Fibroblast of lung (primary cell): ENCODE measurements at places on chromosomes 12 and 14. TPM values are rescaled to one million over a fixed set of nuclear protein-coding genes. Genes with fewer than 3 reads are reported as not detected.
A peak's percentile ranks its signal among the peaks of the same experiment; 100 is the strongest.

DNA sequence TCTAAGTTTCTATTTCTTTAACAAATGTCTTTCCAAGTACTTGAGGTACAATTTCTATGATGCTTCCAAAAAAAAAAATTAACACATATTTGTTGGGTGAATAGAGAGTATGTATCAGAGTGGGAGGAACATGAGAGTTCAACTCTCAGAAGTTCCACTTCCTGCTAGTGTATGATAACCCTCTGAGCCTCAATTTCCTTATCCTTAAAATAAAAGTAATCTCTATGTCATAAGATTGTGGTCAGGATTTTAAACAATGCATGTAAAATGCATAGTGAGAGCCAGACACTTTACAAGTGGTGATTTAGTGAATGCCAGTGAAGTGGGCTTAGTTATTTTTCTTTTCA lies 270.3 kb upstream of the AMIGO2 start:
- no peak overlapping the region for H3K4me3 ChIP-seq
- no peak for DNase-seq
- no peaks in the 10 kb centered on the region for H3K4me1 ChIP-seq
- no peaks in the 10 kb centered on the region for H3K27me3 ChIP-seq

DNA sequence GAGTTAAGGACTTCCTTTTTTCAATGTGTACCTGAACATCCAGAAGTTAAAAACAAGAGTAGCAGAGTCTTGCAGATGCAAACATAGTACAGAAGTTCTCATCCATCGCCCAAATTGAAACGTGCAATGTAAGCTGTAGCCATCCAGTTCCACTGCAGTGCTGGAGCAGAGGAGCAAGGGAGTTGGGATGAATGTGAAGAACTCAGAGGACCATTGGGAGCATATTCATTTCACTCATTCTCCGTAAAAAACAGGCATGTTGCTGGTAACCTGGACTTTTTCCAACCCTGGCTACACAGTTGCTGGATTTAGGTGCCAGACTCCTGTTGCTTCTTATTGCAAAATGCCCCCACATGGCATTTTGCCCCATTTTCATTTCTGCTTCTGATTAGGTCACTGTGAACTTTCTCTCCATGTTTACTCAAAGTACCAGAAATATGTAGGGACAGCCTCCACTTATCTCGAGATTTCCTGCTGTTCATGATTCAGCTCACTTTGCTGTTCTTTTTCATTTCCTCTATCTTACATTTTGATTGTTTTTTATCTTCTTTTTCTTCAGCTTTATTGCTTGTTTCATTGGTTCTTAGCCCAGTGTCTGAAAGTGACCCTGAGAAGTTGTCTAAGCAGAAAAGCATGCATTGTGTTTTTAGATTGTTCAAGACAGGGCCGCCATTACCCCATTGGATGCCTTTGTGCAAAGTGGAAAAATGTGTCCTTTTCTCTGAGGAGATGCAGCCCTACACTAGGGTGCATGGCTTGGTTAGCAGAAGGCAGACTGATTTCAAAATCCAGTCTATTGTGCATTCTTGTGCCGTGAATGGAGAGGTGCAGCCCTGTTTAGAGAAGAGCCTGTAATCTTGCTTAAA lies 109.0 kb upstream of the AMIGO2 start:
- H3K27me3 ChIP-seq = no peaks in the 10 kb centered on the region
- H3K27ac ChIP-seq = no peak overlapping the region
- H3K36me3 ChIP-seq = no peaks in the 10 kb centered on the region

DNA sequence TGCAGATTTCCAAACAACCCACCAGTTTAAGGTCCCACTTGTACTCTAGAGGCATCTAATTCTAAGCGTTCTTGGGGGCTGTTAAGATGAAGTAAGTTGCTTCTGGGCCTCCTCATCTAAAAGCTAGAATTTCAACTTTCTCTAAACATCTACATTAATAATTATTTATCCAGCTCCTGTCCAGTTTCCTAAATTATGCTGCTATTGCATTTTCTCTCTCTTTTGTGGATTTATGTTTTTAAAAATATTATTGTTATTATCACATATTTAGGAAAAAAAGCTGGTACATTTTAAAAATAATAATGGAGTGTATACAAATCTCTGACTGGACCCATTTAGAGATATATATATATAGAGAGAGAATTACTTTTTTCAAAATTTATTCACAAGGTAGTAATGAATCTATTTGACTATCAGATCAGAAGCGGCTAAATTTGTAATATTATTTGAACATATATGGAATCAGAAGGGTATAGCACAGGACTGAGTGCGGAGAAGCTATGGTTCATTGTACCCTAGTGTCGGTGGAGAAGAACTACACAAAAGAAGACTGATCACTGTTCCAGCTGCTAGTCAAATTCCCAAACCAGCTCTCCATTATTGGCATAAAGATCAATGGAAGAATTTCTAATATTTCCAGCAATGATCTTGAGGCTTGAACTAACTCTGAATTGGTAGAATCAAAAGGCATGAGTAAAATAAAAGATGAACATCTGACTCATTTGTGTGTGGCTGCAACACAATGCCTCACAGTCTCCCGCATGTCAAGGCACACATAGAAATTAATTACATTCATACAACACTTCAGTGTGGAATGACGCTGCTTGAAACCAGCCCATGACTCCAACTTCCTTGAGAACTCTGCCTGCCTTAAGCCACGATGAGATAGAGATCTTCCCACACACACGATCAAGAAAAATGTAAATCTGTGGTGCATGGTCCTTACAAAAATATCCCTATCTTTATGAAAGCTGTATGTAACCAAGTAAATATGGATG lies 433.4 kb upstream of the OR4E1 start:
- H3K4me1 ChIP-seq = no peaks in the 10 kb centered on the region
- no peak overlapping the region for H3K4me3 ChIP-seq
- no peaks in the 10 kb centered on the region for H3K36me3 ChIP-seq

GRCh38 chr14:32900547-32900946 lies 38.1 kb upstream of the NPAS3 start:
- no peaks in the 10 kb centered on the region for H3K4me1 ChIP-seq
- peak; percentile 48 for DNase-seq
- no peaks in the 10 kb centered on the region for H3K27me3 ChIP-seq
- no peak overlapping the region for H3K27ac ChIP-seq
- H3K36me3 ChIP-seq = no peaks in the 10 kb centered on the region
- no peak overlapping the region for H3K4me3 ChIP-seq

EID3 gene
- 8.2 and 18.0 TPM in 2 replicates for total RNA-seq

DNA sequence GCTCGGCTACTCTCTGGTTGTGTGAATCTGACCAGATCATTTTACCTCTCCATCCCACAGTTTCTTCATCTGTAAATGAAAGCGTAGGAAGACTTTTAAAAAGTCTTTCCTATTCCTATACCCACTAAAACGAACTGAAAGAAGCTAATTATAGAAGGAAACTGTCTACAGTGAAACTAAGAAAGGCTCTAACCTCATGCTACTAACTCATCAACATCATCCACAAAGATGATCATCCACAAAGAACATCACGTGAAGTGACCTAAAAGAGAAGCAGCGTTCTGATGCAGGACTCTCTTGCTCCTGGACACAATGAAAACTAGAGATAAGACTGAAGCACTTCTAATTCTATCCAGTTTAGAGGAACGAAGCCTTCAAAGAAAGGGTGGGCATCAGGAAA lies 58.5 kb upstream of the OSBPL8 start:
- no peaks in the 10 kb centered on the region for H3K36me3 ChIP-seq
- no peak overlapping the region for H3K27ac ChIP-seq
- DNase-seq = no peak

DNA sequence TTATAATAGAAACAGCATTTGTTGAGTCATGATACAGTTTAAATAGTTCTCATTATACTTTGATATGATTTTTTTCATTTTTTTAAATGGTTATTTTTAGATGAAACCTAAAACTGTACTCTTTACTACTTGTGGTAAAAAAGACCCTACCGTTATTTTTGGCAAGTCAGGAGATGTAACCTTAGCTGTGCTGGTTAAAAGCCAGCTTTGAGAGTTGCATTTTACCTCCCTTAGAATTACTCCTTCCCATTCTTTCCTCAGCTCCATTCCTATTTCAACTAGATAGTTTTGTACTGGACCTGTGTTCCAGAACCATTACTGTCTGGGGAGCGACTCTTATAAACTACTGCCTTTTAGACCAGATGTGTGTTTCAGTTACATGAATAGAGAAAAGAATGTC lies 92.0 kb downstream of the RAD51B start:
- no peak overlapping the region for H3K4me3 ChIP-seq
- H3K36me3 ChIP-seq = no peaks in the 10 kb centered on the region
- DNase-seq = peak; percentile 34
- H3K27ac ChIP-seq = no peak overlapping the region

DNA sequence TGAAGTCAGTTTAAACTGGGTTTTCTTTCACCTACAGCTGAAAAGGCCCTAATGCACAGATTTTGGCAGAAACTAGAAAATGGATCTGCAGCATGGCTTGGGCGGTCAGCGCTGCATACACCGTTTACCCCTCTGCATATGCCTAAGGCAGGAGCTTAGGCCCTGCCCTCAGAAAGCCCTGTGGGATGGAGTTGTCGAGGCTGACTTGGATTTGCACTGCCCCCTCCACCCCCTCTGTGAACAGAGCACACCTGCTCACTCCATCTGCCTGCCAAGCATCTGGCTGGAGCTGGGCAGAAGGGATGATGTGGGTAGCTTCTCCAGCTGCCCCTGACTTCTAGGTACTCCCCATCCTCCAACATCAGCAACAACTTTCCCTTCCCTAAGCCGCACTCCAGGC lies 41.9 kb downstream of the TTC7B start:
- DNase-seq = no peak
- H3K27me3 ChIP-seq = no peaks in the 10 kb centered on the region
- no peak overlapping the region for H3K27ac ChIP-seq
- H3K4me3 ChIP-seq = no peak overlapping the region
- H3K4me1 ChIP-seq = no peaks in the 10 kb centered on the region

- peak overlapping the region; percentile 28 for H3K27ac ChIP-seq
- DNase-seq = no peak
- H3K36me3 ChIP-seq = peaks cover 19% of the 10 kb centered on the region
Observed at GRCh38 chr12:108595711-108596647, 1.9 kb downstream of the TMEM119 start.

AQP5 gene
- under 0.01 TPM in 1 of 2 replicates, not detected in the other for total RNA-seq

GRCh38 chr12:47534695-47535094 lies 171.1 kb downstream of the RPAP3 start:
- no peaks in the 10 kb centered on the region for H3K27me3 ChIP-seq
- peak; percentile 7 for DNase-seq
- H3K4me1 ChIP-seq = no peaks in the 10 kb centered on the region
- H3K27ac ChIP-seq = no peak overlapping the region
- no peak overlapping the region for H3K4me3 ChIP-seq

TAS2R31 gene
- total RNA-seq = 2.6 and 3.6 TPM in 2 replicates

GRCh38 chr12:86543716-86544115 lies 287.5 kb upstream of the MGAT4C start:
- DNase-seq = no peak
- no peaks in the 10 kb centered on the region for H3K36me3 ChIP-seq
- no peak overlapping the region for H3K27ac ChIP-seq

PLEKHG7 gene
- not detected in 2 replicates for total RNA-seq

DNA sequence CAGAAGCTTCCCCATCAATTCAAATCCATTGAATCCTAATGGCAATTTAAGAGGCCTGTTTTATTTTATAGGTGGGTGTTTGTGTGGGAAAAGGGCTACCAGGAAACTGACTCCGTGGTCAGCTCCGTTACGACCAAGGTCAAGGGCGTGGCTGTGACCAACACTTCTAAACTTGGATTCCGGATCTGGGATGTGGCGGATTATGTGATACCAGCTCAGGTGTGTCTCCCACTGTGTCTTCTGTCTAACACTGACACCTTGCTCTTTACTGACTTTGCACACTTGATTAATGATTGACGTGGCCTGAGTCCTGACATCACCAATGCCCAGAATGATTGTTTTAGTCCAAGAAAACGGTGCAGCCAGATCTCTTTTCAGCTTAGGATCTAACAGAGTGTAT lies 7.1 kb downstream of the P2RX4 start:
- H3K4me1 ChIP-seq = peaks cover 9% of the 10 kb centered on the region
- H3K36me3 ChIP-seq = peaks cover 6% of the 10 kb centered on the region
- no peak for DNase-seq
- H3K4me3 ChIP-seq = no peak overlapping the region
- no peak overlapping the region for H3K27ac ChIP-seq

DNA sequence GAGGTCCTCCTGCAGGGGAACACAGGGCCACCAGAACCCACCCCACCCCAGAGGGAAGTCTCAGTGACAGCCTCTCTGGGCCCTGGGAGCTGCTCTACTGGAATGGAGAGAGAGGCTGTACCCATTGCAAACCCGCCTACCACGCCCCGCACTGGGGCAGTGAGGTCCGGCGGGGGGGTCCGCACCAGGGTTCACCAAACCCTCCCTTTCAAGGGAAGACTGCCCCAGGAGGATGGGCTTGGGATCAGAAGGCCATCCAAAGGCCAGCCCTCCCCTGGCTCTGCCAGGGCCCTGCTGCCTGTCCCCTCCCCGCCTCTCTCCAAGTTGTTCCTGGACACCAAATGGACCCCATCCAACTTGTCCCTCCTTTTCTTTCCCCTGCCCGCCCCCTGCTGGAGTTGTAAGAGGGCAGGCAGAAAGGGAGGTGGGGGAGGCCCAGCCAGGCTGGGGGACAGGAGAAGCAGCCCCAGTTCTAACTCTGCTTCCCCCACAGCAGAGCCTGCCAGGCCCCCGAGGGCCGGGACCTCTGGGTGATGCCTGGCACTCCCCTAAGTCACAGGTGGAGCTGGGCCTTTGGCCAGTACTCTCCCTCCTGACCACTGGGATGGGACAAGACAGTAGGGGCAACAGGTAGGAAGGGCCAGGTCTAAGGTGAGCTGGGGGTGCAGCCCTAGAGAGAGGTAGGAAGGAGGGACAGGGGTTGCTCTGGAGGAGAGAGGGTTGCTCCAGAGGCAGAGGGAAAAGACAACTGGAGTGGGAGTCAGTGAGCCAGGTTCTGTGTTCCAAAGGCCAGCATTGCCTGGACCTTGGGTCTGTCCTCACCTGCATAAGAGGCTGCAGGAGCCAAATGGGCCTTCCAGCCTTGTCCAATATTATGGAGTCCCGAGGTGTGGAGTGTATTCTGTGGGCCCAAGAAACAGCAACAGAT lies 3.2 kb upstream of the DIO3 start:
- no peak overlapping the region for H3K4me3 ChIP-seq
- DNase-seq = peak; percentile 36
- H3K27me3 ChIP-seq = peaks cover 25% of the 10 kb centered on the region

- no peaks in the 10 kb centered on the region for H3K4me1 ChIP-seq
- no peaks in the 10 kb centered on the region for H3K27me3 ChIP-seq
- no peak overlapping the region for H3K27ac ChIP-seq
- no peak for DNase-seq
- H3K36me3 ChIP-seq = peaks cover 15% of the 10 kb centered on the region
Observed at GRCh38 chr12:55693323-55694187, 14.1 kb downstream of the ITGA7 start.

DNA sequence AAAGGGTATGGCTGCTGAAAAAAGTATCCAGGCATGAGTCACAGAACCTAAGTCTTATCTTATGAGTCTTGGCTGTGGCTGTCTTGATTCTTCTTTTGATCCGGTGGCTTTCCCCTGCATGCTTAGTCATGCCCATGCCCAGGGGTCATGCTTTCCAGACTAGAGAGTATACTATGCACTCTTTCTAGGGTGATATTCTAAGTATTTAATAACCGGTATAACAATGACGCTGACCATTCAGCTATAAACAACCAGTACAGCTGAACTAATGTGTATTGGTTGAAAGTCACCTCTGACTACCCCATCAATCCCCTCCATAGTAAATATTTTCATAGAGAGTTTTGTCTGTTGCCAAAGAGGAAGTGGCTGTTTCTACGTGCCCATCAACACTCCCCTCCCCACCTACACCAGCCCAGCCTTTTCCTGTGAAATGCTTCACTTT lies 34.7 kb upstream of the NRXN3 start:
- no peak overlapping the region for H3K4me3 ChIP-seq
- no peak for DNase-seq
- H3K4me1 ChIP-seq = no peaks in the 10 kb centered on the region
- H3K27ac ChIP-seq = no peak overlapping the region

GRCh38 chr12:3542911-3543310 lies 51.9 kb downstream of the PRMT8 start:
- no peak overlapping the region for H3K4me3 ChIP-seq
- H3K36me3 ChIP-seq = no peaks in the 10 kb centered on the region
- H3K4me1 ChIP-seq = no peaks in the 10 kb centered on the region
- H3K27me3 ChIP-seq = no peaks in the 10 kb centered on the region
- peak; percentile 53 for DNase-seq
